ENCODE measurements at places on chromosomes 4 and X.

DNA sequence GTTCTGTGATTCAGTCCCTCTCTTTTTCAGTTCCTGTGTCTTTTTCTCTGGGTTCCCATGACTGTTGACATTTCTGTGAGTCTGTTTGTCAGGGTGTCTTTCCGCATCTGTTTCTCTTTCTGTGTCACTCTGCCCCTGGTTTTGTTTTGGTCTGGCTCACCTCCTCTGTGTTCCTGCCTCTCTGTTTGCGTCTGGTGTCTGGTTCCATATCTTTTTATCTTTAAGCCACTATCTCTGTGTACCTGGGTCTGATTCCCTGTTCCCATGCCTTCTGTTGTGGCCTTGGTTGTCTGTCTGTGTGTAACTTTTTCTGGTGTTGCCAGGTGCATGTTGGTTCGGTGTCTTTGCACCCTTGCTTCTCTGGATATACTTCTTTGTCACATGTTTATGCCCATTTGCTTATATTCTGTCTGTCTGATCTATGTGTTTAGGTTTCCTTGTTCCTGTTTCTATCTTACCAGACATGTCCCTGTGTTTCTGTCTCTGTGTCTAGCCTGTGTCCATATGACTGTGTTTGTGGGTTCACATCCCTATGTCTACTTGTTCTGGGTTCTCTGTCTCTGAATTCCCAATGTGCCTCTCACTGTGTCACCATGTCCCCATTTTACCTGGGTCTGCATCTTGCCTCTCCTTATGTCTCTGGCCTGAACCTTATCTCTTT is 50.2 kb downstream of the ITIH6 start:
- DNase-seq = no peak

DNA sequence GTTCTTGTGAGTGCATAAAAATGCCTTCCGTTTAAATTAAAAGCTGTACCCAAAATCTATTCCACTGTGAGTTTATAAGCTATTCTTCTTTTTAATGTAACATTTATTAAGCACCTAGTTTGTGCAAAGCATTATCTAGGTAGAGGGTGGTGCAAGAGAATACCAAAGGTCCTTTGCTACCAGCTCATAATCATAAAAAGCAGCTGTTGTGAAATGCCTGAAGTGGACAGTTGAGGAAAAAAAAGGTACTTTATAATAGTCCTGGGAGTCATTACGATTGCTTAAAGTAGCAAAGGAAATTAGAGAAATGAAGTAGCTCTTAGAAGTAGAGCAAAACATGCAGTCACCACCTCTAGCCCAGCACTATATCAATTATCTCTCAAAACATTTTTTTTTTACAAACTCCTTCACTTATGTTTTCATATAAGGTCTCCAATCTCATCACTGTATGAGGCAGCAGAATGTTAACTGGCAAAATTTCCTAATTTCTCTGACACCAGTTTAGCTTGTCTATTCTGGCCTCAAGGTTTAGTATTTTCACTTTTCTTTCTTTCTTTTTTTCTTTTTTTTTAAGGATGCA is 2.1 kb downstream of the MBNL3 start:
- no peak for DNase-seq

DNA sequence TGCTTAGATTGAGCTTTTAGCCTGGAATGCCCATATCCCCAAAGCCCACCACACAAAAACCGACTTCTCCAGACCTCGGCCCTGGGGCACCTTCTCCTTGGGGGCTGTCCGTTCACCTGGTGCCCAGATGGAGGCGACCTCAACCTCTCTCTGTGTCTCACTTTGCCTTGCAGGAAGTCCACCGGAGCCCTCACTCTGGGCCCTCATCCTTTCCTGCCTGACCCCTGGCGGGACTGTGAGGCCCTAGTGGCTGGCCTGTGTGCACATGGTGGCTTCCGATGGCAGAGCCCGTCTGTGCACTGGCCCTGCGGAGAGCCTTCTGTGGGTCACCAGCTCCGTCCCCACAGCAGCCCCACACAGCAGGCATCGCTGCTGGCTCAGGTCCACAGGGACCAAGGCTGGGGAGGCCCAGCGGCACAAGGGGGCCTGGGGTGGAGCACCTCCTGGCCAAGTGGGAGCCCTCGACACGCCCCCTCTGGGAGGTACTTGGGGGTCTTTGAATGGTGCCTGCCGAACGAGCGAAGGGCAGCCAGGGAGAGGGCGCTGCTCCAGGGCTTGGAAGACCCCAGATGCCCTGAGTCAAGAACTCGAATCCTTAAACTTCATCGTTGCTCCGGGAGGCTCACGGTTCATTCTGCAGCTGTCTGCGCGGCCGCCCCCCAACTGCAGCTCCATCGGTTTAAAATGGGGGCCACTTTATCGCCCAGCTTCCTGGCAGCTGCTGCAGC is 97.2 kb upstream of the ADRA2C start:
- no peak for DNase-seq

DNA sequence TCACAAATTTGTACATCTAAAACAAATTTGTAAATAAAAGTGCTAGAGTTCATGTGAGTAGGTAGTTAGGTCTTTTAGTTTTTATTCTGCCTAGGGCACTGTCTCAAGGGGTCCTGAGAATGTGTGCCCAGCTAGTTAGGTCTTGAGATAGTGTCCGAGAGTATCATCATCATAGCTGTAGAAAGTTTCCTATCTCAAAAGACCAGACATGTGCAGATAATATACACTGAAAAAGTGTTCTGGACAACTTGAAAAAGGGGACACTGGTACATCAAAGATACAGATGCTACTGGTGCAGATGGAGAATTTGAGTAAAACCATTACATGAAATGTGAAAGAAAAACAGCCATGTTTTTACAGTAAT is 1.8 kb upstream of the ZCCHC4 start:
- DNase-seq = no peak

GRCh38 chrX:46463682-46464081 is 81.5 kb downstream of the ZNF674 start:
- DNase-seq = no peak

GRCh38 chrX:134623293-134624045 is 34.8 kb downstream of the PLAC1 start:
- DNase-seq = no peak

DNA sequence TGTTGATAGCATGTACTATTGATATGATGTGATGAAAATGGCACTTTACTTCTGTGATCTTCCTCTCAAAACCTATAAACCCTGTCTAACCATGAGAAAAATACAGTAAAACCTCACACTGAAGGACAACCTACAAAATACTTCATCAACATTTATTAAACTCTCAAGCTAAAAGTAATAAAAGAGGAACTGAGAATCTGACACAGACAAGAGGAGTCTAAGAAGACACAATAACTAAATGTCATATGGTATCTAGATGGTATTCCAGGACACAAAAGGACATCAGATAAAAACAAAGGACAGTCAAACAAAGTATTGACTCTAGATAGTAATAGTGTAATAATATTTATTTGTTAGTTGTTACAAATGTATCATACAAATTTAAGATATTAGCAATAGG is 655.3 kb downstream of the SH3BGRL start:
- DNase-seq = no peak

DNA sequence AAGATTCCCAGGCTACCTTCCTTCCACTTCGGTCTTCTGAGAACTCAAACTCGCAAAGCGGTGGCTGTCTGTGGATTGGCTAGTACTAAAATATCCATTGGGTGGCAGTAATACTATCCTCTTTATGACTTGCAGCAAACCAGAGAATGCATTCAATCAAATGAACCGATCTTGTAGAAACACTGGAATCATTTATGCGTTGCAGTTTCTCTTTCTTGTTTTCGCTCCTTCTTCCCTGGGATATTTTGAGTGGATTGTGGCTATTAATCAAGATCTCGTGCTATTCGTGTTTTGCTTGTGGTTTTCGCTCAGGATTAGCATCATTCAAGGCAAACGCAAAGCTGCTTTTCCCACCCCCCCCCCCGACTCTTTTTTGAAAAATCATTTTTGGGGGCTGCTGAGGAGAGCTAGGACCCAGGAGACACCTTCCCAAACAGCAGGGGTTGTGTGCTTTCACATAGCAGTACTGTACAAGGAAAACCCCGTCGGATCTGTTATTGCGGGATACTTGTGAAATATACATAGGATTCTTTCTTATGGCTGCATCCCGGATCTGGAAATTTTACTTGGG is at the start of gene IL1RAPL1:
IL1RAPL1 (plus strand) TSS at position 466 of the 571 bp plus-strand sequence.
- no peak for DNase-seq

DNA sequence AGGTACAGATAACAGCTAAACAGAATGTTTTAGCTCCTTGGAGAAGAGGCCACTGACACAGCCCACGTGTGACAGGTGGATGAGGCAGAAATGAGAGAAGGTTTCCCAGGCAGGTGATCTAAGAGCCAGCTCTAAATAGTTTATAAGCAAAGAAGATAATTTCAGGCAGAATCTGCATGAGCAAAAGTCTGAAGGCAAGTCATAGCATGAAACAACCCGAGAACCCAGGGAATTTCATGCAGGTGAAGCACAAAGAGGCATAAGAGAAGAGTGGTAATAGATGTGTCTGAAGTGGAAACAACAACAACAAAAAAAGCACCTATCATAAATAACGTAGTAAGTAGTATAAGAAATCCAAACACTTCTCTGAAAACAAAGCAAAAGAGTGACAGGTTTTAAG is 275.8 kb upstream of the CPEB2 start:
- no peak for DNase-seq

- DNase-seq = no peak
Measured at GRCh38 chr4:125388613-125389012, 73.9 kb downstream of the FAT4 start.

DNA sequence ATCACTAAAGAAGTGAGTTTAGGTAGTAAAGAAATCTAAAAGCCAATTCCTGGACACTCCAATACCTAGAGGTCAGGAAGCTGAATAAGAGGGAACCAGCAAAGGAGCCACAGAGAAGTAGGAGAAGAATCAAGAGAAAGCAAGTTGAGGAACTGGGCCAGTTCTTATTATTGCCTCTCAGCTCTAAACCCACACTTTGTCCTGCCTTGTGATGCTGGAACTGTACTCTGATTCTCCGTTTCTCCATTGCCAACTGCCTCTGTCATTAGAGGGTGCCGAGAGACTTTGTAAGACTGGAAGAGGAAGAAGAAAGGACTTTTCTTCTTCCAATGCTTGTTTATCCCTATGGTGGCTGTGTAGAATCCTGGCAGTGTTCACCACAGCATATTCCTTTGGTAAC is 38.6 kb downstream of the NSUN7 start:
- no peak for DNase-seq

DNA sequence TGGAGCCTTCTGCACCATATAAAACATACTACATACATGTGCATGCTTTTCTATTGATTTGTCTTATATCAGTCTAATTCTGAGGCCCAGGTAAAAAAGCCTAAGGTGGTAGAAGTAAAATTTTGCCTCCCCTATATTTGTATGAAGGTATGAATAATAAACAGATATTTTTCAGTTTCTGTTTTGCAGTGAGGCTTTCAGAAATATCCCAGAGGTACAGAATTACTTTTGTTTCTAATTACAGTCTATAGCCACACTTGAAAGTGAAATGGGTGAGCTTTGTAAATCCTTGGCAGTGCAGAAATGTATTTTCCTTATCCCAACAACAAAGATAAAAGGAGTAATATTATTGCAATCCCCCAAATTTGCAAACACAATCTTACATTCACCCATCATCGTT is 59.5 kb downstream of the DDX60 start:
- no peak for DNase-seq

GRCh38 chrX:128848374-128848773 is 674.9 kb downstream of the SMARCA1 start:
- DNase-seq = no peak

- no peak for DNase-seq
Measured at GRCh38 chr4:166182145-166182544, 309.1 kb downstream of the TLL1 start.

DNA sequence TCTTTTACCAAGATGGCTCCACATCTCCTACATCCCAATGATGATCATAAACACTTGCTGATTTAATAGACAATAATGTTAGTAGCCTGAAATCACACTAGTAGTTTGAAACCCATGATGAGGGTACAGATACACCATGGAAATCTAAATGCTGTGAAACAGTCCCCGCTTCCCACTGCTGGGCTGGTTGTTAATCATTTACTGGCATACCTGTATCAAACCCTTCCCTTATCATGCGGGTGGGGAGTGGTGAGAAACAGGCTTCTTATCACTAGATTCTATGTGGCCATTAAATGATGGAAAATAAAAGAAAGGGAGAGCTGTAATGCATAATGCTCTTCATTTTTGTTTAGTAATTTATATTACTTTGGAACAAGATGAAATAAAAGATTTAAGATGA is 21.9 kb downstream of the MAOA start:
- no peak for DNase-seq

- no peak for DNase-seq
Measured at GRCh38 chr4:60948008-60948407, 252.1 kb upstream of the ADGRL3 start.

DNA sequence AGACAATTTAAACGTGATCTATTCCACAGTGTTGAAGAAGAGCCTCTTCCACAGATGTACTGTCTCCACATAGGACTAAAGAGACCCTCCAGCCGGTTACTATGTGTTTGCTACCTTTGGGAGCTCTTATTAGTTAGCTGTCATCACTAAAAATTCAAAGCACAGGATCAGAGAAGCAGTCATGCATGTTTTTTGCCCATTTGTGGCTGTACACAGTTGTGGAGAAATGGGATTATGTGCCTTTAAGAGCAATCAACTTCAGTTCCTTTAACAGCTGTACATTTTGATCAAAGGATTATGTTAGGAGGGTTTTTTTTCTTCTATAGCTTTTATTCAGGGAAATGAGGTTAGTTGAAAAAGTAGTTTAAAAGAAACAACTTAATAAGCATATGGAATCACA is 149.0 kb upstream of the SPOCK3 start:
- no peak for DNase-seq

GRCh38 chr4:185128272-185129119 is 14.6 kb upstream of the SLC25A4 start:
- DNase-seq = peak; percentile 33

- DNase-seq = no peak
Measured at GRCh38 chr4:127469959-127470809, 162.6 kb upstream of the INTU start.

Measured in stimulated activated naive CD4-positive, alpha-beta T cell treated with Interleukin-2 at 50 U/mL for 16 hours (primary cell).